ENCODE measurements at places on chromosomes 6 and 20.

GRCh38 chr6:15293674-15294073 lies 47.8 kb downstream of the JARID2 start:
- DNase-seq = no peak

DNA sequence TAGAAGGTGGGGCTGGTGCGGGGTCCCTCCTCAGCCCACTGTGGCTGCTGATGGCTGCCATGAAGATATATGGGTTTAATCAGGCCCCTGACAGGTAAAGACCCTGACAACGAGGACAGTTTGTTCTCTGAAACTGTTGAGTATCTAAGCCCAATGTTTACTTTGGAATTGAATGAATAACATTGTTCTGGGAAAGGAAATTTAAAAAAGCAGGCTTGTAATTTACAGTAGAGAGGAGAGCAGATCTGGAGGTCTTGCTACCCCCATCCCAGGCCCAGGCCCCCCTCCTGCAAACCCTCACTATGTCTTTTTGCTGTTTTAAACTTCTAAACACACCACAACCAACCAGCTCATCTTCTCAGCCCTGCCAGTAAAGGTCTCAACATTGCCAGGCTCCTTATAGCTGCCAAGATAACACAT lies 171.3 kb downstream of the CDC5L start:
- DNase-seq = no peak

GRCh38 chr20:2656471-2657117 lies 4.2 kb downstream of the NOP56 start:
- no peak for DNase-seq

DNA sequence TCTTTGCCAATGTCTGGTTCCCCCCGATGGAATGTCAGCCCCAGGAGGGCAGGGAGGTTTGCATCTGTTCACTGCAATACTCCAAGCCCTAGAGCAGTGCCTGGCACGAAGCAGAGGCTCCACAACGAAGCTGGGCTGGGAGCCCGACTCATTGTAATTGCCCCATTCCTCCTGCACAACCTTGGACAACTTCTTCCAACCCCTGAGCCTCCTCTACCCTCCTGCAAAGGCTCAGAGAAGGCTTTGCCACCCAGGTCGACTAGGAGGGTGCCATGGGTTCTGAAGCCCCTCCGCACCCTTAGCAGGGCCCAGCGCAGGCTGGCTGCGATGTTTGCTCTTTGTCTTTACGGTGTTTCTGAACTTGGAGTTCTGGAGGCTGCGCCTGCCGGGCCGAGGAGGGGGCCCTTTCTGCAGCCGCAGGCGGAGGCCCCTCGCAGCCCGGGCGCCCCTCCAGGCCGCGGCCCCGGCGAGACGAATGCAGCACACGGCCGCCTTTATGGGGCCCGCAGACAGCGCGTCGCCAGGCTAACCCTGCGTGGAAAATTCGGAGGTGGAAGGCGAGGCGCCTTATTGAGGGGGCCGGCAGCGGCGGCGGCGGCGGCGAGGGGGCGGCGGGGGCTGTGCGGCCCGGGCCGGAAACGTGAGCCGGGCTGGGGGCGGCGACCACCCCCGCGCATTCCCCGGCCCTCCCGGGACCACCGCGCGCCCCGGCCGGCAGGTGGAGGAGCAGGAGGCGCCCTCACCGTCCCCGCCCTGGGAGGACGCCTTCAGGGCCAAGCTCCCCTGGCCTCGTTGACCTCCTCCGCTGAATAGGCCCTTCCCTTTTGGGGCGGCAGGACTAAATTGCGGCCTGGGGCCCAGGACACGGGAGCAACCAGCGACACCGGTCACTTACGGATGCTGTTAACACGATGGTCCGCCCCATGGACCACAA lies 27.0 kb downstream of the SNAI1 start:
- no peak for DNase-seq

DNA sequence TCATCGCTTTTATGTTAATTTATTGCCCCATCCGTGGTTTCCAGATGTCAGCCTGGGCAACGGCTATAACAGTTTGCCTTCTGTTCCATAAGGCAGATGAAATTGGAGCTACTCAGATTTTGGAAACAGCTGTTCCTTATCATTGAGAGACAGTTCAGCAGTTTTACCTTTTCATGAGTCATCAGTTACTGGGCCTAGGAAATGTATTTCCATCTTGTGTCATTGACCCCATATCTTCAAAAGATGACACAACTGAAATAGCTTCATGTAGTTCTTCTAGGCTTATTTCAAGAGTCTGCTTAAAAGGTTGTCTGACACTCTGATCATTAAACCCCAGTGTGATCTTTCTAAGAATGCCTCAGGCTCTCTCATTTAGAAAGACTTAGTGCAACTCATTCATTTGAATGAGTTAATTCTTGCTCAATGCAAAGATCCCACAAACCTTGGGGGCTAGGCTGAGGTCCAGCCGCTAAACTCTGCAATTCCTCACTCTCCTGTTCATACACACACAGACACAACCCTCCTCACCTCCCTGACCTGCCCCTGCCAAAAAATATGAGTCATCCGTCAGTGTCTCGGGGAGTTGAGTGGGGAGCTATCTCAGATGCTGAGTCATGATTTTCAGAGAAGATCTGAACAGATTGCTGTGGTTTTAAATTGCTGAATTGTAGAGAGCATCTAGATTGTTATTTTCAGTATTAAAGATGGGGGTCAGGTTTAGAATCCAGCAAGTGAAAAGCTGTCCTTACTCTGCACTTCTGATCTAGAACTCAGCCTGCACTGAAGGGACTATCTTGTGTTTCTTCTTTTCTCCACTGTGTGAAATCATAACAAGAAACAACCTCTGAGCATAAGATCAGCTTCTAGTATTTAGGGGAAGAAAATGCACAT lies 61.8 kb downstream of the RPP40 start:
- DNase-seq = peak; percentile 46

- no peak for DNase-seq
These were observed 614.5 kb downstream of the PHF3 start for GRCh38 chr6:64250126-64250525.

- DNase-seq = no peak
These were observed 42.9 kb downstream of the RSPO4 start for GRCh38 chr20:958936-959815.

GRCh38 chr20:31927627-31928159 lies 24.2 kb downstream of the PDRG1 start:
- no peak for DNase-seq

DNA sequence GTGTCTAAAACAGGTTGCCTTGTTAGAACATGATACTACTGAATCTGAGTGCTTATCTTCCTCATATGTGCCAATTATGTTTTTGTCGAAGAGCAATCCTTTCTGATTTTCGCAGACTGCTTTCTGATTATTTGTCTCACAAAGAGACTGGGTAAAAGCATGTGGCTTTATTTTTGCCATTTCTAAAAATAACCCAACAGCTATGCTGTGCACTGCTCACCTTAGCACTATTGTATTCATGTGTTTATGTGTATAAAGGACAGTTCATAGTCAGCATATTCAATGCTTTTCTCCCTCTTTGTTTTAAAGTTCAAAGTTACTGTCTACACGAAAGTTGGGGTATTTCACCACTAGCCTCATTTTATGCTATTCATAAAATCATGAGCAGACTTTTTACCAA lies 127.0 kb downstream of the SGK1 start:
- DNase-seq = no peak

GRCh38 chr20:25336561-25337422 lies 53.8 kb downstream of the ABHD12 start:
- DNase-seq = no peak

GRCh38 chr6:166852451-166852975 lies 103.8 kb downstream of the RNASET2 start:
- DNase-seq = no peak

- DNase-seq = no peak
These were observed 59.3 kb downstream of the KIF6 start for GRCh38 chr6:39665861-39666260.

DNA sequence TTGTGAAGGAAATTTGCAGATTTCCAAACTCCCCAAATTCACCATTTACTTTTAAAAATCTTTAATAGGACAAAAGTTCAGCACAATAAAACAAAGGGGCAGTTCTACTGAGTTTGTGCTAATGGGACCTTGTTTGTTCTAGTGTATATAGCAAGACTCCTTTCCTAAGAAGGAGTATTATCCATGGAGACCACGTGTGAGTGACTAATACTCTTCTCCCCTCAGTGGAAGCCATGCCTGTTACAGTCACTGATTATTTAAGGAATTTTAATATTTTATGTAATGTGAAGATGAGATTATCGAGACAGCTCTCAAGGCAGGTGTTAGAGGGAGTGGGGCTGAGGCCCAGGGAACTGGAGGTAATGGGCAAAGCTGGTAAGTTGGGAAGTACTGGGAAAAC lies 16.4 kb upstream of the QKI start:
- DNase-seq = no peak
